LHCN-M2 (cell line): ENCODE measurements at places on chromosomes 5 and 9.

DNA sequence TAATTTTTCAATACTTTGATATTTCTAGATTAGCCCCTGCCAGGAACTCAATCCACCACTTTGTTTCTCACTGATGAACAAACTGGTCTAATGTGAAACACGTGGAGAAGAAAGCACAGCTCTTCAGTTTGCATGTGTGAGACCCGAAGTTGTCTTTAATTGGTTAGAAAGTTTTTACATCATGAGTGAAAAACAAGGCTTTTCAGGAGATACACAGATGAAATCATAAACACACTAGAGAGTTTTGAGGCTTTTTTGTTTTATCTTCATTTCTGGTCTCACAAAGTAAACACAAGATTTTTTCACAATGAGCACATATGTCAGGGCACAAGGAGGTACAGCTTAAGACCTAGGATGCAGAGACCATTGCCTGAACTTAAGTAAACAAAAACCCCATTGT, 84.5 kb upstream of the MOCS2 start:
- DNase-seq = no peak

DNA sequence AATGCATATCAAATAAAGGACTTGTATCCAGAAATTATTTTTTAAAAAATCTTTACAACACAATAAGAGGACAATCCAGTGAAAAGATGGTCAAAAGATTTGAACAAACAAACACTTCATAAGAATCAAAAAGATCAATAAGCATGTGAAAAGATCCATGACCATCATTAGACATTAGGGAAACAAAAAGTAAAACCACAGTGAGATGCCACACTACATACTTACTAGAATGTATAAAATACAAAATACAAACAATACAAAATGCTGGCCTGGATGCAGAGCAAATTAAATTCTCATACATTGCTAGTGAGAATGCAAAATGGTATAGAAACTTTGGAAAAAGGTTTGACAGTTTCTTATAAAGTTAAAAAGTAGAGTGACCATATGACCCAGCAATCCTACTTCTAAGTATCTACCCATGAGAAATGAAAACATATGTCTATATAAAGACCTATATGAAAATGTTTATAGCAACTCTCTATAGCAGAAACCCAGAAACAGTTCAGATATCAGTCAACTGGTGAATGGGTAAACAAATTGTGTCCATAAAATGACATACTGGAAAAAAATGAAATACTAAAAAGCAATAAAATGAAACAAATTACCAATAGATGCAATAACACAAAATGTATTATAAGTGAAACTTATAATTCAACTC, 426.1 kb downstream of the RAB3C start:
- no peak for DNase-seq

- DNase-seq = no peak
Observed at GRCh38 chr5:56840597-56840996, 25.2 kb downstream of the MAP3K1 start.

DNA sequence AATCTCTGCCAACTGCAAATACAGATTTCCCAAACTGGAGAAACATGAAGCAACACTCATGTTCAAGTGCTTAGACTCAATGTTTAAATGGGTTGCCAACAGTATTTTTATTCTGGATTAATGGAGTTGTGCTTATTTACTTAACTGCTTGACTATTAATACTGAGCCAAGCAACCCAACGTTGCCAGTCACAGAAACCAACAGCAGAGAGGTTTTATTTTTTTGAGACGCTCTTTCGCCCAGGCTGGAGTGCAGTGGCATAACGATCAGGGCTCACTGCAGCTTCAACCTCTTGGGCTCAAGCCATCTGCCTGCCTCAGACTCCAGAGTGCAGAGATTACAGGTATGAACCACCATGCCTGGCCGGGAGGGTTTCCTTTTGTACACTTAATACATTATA, 8.5 kb upstream of the TMEM268 start:
- DNase-seq = no peak

GRCh38 chr5:124748687-124749594, 2.5 kb upstream of the ZNF608 start:
- peak; percentile 98 for DNase-seq

GRCh38 chr9:133671371-133671770, 35.2 kb downstream of the DBH start:
- no peak for DNase-seq

DNA sequence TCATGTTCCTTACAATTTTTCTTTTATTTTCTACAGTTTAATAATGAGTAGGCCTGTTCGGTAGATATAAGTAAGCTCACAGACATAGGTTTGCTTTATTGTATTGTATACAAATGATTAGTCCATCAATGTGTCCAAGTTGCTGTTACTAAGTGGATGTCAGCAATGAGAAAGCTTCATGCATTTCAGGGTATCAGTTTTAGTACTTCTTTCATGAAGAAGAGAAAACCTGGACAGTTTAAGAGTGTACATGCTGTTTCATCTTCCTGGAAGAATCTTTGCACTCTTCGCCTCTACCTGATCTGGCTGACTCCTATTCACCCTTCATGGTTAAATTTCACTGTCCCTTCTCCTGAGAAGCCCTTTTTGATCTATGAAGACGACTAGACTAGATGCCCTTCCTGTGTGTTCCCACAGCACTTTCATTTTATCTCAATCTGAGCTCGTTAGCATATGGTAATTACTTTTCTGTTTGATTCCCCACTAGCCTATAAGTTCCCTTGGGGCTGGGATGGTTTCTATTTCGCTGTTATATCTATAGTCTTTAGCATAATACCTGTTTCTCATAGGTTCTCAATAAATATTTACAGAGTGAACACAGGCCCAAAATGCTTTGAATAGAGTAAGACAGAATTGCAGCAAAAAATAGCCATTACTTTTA, 70.7 kb downstream of the CETN3 start:
- DNase-seq = no peak

DNA sequence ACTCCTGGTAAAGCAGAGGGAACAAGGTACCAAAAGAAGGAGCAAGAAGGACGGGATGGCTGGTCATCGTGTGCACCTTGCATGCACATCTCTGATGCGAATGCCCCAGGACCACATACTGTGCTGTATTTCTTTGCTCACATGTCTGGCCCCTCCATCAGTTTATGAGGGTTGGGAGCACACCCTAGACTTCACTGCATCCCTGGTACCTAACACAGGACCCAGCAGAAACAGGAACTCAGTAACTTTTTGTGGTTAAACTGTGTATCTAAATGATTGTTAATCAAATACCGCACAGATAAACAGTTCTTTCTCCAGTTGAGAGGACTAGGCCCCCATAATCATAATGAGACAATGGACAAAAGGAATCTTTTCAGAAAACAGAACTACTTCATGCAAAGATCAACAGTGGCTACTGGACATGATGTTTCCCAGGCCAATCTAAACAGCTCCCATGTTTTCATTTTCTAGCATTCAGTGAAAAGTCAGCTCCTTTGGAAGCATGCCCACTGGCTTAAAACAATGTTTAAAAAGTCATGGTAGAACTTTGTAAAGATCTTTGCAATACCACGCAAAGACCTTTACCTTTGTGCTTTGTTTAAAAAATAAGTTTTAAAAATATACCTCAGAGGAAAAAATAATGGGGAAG, 55.5 kb upstream of the IFNK start:
- no peak for DNase-seq

DNA sequence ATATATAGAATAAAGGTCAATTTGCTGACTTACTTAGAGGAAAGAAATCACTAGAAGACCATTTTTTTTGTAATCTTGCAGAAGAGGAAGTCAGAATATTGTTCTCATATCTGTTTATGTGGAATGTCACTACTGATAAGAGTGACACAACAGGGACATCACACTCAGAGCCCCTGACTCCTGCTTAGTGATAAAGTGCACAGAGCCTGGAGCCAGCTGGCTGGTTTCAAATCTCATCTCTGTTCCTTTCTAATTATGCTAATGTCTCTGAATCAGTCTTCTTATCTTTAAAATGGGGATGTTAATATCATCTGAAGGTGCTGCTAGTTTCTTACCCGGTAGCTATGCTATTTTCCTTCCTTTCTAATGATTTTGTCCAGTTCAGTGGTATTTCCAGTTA, 58.6 kb upstream of the LIFR start:
- DNase-seq = no peak

DNA sequence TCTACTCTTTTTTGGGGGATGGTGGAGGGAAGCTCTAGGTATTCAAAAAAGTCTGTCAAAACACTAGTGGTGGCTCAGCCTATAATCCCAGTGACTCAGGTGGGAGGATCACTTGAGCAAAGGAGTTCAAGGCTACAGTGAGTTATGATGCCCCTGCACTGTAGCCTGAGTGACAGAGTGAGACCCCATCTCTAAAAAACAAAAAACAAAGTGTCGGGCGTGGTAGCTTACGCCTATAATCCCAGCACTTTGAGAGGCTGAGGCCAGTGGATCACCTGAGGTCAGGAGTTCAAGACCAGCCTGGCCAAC, 15.8 kb upstream of the SLC35D2 start:
- DNase-seq = no peak

DNA sequence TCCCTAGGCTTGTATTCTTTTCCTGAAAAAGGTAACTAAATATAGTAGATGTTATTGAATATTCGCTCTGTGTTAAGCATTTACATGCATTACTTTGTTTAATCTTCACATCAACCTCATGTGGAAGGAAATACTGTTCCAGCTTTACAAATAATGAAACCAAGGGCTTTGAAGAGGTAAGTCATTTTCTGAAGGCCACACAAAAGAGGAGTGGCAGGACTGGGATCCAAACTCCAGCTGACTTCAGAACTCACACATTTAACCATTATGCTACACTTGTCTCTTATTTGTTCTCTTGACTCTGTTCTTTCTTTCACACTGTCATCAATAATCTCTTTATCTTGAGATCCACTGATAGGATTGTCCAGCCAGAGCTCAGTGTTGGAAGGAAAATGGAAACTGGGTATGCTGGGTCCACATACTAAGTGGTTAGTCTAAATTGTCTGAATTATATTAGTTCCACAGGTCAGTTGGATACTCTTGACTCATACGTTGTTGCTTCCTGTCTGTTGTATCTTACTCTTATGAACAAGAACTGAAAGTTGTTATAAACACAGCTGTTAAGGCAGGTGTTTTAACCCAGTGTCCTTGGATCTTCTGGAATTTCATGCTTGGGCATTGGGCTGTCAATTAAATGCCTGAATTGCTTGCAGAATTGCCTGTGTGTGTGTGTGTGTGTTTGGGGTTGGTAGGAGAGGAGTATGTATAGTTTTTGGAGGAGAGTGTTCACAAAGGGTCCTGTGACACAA, 65.6 kb downstream of the TLE4 start:
- DNase-seq = peak; percentile 85

DNA sequence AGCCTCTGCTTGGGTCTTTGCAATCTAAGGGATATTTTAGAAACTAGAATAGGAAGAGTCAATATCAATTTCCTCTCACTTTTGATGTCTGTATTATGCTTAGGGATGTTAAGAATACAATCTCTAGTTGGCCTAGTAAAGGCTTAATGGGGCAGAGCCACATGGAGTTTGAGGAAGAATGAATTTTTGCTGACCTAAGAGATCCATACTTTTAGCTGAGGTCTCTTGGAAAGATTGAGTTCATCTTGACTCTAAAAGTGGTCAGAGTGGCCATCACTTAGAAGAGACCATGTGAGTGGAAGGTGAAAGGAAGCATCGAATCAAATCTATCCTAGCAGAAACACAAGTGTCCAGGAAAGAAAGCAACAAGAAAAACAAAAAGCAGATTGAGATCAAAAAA, 92.2 kb upstream of the SLC28A3 start:
- no peak for DNase-seq

DNA sequence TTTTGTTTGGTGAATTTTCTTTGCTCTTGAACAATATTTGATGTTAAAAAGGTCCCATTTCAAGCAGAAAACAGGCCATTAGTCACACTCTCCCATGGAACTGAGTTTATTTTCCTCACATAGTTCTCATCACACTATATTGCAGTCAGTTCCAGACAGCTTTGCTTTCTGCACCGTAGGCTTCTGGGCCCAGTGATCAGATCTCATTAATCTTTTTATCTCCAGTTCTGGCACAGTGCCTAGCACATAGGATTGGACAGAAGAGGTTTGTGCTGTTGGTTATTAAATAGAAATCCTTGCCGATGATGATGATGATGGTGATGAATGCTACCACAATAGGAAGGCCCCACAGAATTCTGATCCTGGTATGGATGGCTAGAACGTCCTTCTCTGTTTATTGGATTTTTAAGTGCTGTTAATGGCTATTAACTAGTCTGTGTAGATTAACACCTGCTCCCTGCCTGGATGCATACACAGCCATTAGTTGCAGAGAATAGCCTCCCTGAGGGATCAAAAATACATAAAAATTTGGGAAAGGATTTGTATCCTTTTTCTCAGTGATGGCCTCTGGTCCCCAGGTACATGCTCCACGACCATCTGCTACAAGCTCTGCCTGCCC, 52.0 kb upstream of the NTRK2 start:
- no peak for DNase-seq

GRCh38 chr9:134316449-134317160, 9.7 kb upstream of the RXRA start:
- no peak for DNase-seq

DNA sequence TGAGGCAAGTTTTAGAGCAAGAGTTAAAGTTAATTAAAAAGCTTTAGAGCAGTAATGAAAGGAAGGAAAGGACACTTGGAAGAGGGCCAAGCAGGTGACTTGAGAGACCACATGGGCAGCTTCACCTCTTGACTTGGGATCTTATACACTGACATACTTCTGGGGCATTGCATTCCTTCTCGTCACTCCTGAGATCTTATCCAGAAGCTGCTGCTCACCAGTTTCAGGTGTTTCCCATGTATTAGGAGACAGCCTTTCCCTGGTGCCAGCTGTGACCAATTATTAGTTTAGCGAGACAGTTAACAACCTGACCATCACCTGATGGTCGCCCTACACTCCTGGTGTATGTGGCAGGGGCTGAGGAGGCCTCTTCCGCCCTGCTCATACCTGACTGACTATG, 382.1 kb downstream of the KDM4C start:
- DNase-seq = no peak

DNA sequence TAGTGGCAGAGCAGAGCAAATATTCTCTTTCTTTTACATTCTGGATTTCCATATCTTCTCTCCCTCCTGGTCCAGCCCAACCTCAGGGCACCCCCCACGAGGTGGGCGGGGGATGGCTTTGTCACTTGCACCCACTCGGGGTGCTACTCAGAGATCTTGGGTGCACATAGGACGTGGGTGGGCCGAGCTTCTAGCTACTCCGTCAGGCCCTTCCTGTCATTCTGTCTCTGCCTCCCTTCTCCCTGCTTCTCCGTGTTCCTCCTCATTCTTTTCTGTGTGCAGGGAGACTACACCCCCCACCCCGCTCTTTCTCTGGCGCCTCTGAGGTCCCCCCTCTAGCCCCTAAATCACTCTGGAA, 19.5 kb downstream of the PCDHGC5 start:
- no peak for DNase-seq

DNA sequence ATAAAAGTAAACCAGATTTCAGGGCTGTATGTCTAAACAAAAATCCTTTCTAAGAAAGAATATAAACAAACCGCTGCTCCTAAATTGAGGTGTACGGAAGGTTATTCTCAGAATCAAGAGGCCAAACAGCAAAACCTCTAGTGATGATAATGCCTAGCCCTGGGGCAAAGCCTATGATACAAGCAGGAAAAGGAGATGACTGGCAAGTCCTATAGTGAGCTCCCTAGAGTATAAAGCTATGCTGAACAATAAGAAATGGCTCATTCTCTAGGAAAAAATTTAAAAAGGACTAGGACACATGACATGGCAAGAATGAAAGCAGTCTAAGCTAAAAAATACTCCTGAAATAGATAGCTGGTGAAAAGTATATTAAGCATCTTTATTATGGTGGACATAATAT, 187.1 kb downstream of the BNC2 start:
- DNase-seq = no peak

- no peak for DNase-seq
Observed at GRCh38 chr5:139886213-139886612, 90.6 kb downstream of the PSD2 start.

GRCh38 chr9:20664501-20664900, 19.6 kb upstream of the FOCAD start:
- DNase-seq = no peak

- no peak for DNase-seq
Observed at GRCh38 chr9:117413346-117414219, 1.3 kb downstream of the ASTN2 start.
